ENCODE measurements at places on chromosomes 16 and 17. TPM values are rescaled to one million over a fixed set of nuclear protein-coding genes. Genes with fewer than 3 reads are reported as not detected.

Gene GAA
- total RNA-seq, result 64.7 TPM

Gene ABCA10
- 1.8 TPM for total RNA-seq

Gene BAIAP3
- 0.42 TPM for total RNA-seq

Gene CTRB2
- not detected for total RNA-seq

Gene TEFM
- 15.5 TPM for total RNA-seq

Gene TEKT1
- total RNA-seq, result not detected

DNA sequence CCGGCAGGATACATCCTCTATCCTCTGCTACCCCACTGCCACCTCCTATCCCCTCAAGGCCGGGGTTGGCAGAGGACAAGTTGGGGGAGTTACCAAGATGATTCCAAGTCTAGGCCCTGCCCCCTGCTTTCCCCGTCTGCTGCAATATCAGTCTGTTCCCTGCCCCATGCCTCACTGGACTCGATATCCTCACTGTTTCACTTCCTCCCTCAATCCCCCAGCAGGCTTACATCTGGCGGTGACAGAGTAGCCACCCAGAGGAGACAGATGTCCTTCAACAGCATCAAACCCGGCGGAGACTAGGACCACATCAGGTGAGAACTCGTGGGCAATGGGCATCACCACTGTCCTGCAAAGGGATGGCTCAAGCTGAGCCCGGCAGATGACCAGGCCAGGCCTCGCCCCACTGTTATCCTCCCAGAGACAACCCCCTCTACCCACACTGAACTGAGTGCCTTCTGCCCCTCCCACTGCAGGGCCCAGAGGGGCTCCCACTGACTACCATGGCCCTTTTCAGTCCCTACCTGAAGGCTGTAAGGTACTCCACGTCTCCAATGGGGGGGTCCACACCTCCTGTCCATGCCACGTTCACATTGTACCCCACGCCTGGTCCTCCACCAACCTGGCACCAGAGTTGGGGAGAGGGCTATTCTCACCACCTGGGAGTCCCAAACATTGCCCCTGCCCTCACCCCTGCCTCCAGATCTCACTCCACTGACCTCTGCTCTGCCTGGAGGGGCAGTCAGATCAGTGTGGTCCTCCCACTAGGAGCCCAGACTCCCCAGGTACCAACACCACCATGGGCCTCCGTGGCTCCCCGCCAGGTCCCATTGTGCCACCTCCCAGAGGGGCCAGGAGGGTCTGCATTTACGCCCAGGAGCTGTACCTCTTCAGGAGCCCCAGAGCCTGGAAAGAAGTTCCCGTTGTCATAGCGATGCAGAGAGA, 9.6 kb downstream of the G6PC3 start:
- no peaks in the 10 kb centered on the region for H3K27me3 ChIP-seq
- H3K27ac ChIP-seq, result no peak overlapping the region
- H3K36me3 ChIP-seq, result peaks cover 22% of the 10 kb centered on the region

- no peak overlapping the region for H3K4me3 ChIP-seq
- no peak for DNase-seq
- peaks cover 17% of the 10 kb centered on the region for H3K36me3 ChIP-seq
- H3K27me3 ChIP-seq, result no peaks in the 10 kb centered on the region
Observed at GRCh38 chr17:705863-706262, 8.8 kb downstream of the VPS53 start.

DNA sequence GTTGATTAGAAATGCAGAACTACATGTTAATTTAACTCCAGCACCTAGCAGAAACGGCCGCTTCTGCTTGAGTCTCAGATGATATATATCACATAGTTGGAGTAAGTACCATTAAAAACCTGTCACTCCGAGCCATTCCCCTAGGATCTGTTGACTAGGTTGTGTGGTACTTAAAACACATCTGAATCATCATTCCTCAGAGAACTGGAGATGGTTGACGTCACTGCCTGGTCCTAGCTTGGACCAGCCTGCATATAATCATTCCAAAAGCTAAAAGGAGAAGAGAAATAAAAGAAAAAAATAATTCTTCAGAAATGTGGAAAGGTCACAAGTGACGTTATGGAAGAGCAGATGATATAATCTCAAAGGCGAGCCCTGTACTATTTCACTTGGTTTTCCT, 31.3 kb upstream of the RASL10B start:
- H3K27me3 ChIP-seq, result no peaks in the 10 kb centered on the region
- peaks cover 17% of the 10 kb centered on the region for H3K36me3 ChIP-seq
- no peak for DNase-seq

DNA sequence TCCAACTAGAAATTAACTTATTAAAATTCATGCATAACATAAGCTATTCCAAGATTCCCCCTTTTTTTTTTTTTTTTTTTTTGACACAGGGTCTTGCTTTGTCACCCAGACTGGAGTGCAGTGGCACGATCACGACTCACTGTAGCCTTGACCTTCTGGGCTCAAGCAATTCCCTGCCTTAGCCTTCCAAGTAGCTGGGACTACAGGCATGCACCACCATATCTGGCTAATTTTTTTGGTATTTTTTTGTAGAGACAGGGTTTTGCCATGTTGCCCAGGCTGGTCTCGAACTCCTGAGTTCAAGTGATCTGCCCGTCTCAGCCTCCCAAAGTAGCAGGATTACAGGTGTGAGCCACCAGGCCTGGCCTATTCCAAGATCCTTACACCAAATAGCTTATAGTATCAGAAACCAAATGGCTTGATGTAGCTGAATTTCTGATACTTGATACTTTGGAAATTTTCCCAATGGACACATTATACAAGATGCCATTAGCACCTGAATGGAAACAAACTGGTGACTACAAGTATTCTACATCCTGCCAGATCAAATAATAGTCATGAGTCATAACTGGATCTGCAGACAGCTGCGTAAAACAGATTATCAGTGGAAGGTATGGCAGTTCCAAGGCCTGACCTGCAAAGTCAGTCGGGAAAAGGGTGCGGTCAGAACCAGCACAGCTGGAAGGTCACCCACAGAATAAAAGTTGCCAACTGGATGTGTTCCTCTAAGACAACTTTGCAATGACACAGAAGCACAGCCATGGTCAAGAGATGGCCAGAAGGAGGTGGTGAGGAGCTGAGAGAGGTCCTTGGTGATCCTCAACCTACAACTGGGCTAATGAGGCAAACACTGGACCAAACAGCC, 14.5 kb downstream of the TUBG1 start:
- H3K4me1 ChIP-seq, result no peaks in the 10 kb centered on the region
- no peak overlapping the region for H3K4me3 ChIP-seq
- H3K36me3 ChIP-seq, result no peaks in the 10 kb centered on the region
- DNase-seq, result no peak
- H3K27me3 ChIP-seq, result no peaks in the 10 kb centered on the region

GRCh38 chr17:5871666-5872065, 198.5 kb upstream of the WSCD1 start:
- H3K36me3 ChIP-seq, result no peaks in the 10 kb centered on the region
- no peaks in the 10 kb centered on the region for H3K4me1 ChIP-seq
- no peak overlapping the region for H3K4me3 ChIP-seq
- peak; percentile 63 for DNase-seq

GRCh38 chr16:89779909-89780305, 36.5 kb downstream of the FANCA start:
- peaks cover 15% of the 10 kb centered on the region for H3K36me3 ChIP-seq
- no peak overlapping the region for H3K4me3 ChIP-seq
- H3K27me3 ChIP-seq, result no peaks in the 10 kb centered on the region

GRCh38 chr16:10578474-10579316, 1.7 kb downstream of the EMP2 start:
- no peak overlapping the region for H3K4me3 ChIP-seq
- H3K36me3 ChIP-seq, result no peaks in the 10 kb centered on the region
- H3K27me3 ChIP-seq, result peaks cover 12% of the 10 kb centered on the region
- H3K4me1 ChIP-seq, result peaks cover 28% of the 10 kb centered on the region
- DNase-seq, result no peak

DNA sequence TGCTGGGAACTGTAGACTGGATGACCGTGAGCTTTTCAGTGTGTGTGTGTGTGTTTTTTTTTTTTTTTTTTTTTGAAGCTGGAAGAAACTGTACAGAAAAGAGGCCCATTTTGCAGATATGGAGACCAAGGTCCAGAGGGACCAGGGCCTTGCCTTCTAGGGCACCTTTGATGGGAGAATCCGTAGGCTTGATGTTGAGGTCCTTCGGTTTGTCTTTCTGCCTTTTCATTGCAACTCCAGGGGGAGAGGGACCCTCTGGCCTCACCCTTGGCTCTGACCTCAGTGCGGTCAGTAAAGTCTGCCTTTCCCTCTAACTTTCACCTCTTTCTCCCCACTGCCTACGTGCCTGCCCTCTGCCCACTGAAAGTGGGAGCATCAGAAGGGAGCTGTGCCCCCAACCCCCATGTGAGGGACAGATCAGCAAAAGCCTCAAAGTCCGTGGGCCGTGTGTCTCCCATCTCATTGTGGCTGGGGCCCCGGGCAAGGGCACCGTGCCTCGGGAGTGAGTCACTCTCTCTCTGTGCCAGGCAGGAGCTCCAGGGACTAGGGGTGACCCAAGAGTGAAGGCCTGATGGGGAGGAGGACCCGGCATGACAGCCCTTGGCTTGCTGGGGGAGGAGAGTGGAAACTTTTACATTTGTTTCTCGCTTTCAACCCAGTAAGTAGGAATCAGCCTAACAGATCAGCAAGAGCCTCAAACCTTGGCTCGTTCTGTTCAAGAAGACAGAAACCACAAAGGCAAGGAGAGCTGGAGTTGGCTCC, 123.6 kb downstream of the CMIP start:
- no peaks in the 10 kb centered on the region for H3K27me3 ChIP-seq
- peak overlapping the region; percentile 84 for H3K27ac ChIP-seq
- H3K4me3 ChIP-seq, result peak overlapping the region; percentile 23
- H3K36me3 ChIP-seq, result no peaks in the 10 kb centered on the region
- H3K4me1 ChIP-seq, result peaks cover 56% of the 10 kb centered on the region

DNA sequence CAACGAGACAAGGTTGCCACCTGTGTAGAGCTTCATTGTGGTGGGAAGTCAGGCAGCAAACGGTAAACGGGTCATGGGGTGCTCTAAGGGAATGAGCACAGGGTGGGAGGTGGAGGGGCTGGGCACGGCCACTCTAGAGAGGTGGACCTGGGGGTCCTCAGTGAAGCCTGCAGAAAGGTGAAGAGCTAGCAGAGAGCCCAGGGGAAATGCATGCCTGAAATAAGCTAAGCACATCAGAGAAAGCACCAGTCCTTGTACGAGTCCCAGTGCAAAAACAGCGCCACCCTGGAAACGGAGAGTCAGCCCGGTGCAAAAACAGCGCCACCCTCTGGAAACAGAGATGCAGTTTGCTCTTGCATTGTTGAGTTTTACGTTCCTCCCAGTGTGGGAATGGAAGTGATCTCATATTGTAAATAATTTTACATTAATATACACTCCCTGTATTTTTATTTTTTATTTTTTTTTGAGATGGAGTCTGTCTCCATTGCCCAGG, 65.0 kb downstream of the TBC1D16 start:
- no peak overlapping the region for H3K27ac ChIP-seq
- H3K36me3 ChIP-seq, result peaks cover 18% of the 10 kb centered on the region
- no peak for DNase-seq
- H3K4me3 ChIP-seq, result no peak overlapping the region

DNA sequence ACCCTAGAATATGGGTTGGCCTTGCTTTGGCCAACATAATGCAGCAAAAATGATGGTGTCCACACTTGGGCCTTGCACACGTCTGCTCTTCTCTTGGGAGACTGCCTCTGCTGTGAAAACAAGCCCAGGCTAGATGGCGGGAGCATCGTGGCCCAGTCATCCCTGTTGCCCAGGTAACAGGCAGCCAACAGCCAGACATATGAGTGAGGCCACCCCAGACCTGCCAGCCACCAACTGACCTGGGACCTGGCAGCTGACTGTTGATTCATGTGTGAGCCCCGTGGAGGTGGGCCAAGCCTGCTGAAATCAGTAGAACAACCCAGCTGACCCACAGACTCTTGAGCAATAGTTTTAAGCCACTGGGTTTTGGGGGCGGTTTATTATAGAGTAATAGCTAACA, 39.4 kb upstream of the CDH3 start:
- H3K27ac ChIP-seq, result no peak overlapping the region
- no peaks in the 10 kb centered on the region for H3K4me1 ChIP-seq
- H3K4me3 ChIP-seq, result no peak overlapping the region

- no peak for DNase-seq
- no peaks in the 10 kb centered on the region for H3K4me1 ChIP-seq
- H3K36me3 ChIP-seq, result peaks cover 4% of the 10 kb centered on the region
- no peak overlapping the region for H3K4me3 ChIP-seq
- H3K27ac ChIP-seq, result no peak overlapping the region
Observed at GRCh38 chr17:32240750-32241149, 24.9 kb upstream of the RHBDL3 start.

DNA sequence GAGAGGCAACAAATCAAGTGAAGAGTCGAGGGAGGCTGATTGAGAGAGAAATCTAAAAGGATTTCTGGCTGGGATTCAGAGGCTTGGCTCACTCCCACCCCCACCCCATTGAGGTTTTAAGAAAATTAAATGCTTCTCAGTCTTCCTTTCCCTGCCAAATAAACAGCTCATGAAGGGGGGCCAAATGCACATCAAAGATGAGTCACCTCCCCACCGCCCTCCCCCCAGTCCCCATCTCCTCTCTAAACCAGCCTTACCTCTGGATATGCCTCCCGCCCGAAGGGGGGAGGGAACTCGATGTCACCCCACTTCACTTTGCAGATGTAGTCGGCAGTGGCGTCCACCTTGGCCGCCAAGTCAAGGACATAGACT, 11.6 kb downstream of the ACLY start:
- no peaks in the 10 kb centered on the region for H3K27me3 ChIP-seq
- H3K4me3 ChIP-seq, result no peak overlapping the region
- DNase-seq, result no peak
- H3K4me1 ChIP-seq, result peaks cover 8% of the 10 kb centered on the region
- H3K27ac ChIP-seq, result peak overlapping the region; percentile 34

GRCh38 chr16:88087517-88087877, 136.3 kb downstream of the BANP start:
- no peak overlapping the region for H3K4me3 ChIP-seq
- peaks cover 23% of the 10 kb centered on the region for H3K4me1 ChIP-seq
- no peak for DNase-seq
- no peaks in the 10 kb centered on the region for H3K27me3 ChIP-seq

DNA sequence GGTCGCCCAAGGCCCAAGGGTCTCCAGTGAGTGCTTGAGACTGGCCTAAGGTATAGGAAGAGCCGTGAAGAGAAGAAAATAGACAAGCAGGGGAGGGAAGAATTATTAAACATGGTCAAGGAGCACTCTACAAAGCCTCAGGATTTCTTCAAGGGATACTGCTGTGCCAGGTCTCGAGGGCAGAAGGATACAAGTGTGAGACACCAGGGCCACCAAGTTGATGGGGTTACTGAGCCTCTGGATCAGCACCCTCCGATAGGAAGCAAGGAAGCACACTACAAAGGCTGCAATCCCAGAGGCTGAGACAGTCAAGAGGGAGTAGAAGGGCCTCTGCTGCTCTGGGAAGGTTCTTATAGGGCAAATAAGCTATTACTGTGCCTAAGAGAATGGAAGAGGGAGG, 6.5 kb downstream of the SUPT4H1 start:
- no peaks in the 10 kb centered on the region for H3K27me3 ChIP-seq
- DNase-seq, result no peak
- no peak overlapping the region for H3K4me3 ChIP-seq
- peaks cover 2% of the 10 kb centered on the region for H3K4me1 ChIP-seq
